ENCODE measurements at places on chromosomes 1 and 21. TPM values are rescaled to one million over a fixed set of nuclear protein-coding genes. Genes with fewer than 3 reads are reported as not detected.

The APCS gene
- polyA plus RNA-seq: not detected

GRCh38 chr1:20174937-20175666 is 10.8 kb upstream of the UBXN10 start:
- DNase-seq: no peak

The CDA gene
- polyA plus RNA-seq: 0.60 TPM

DNA sequence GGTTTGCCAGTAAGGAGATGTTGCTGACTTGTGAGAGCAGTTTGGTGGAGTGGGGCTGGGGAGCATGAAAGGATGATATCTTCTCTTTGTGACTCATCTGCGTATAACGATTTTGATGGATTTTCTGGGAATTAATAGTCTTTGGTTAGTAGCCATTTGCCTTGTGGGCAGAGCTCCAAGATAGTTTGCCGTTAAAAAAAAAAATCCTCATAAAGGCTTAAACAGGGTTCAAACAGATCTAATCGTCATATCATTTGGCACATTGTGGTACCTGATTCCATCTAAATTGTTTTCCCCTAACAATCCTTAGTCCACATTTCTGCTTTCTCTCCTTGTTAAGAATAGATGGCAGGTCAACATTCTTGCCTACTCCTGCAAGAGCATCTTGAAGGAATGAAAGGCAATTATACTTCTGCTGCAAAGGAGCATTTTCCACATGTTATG is 168.0 kb downstream of the PPP1R12B start:
- DNase-seq: no peak

- no peak for DNase-seq
Measured at GRCh38 chr1:152244576-152245273, 20.7 kb upstream of the HRNR start.

- DNase-seq: no peak
Measured at GRCh38 chr21:37627074-37627473, 260.5 kb downstream of the DYRK1A start.

- DNase-seq: no peak
Measured at GRCh38 chr1:10610901-10611600, 136.3 kb downstream of the PEX14 start.

DNA sequence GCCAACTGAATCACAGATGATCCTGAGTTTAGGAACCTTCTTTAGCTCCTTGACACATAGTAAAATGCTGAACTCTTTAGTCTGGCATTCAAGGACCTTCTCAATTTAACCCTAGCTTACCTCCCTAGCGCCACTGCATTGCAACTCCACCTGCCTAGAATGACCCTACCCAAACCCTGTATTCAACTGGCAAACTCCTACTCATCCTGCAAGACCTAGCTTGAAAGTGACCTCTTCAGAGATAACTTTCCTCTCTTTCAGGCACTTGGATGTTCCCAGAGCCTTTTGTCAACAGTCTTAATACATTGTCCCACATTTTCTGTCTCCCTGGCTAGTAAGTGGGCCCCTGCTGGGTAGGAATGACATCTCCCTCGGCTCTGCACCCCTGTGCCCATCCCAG is 19.7 kb downstream of the TRIM62 start:
- DNase-seq: no peak

The CCDC185 gene
- not detected for polyA plus RNA-seq

- DNase-seq: no peak
Measured at GRCh38 chr1:18008081-18008480, 99.5 kb upstream of the IGSF21 start.

DNA sequence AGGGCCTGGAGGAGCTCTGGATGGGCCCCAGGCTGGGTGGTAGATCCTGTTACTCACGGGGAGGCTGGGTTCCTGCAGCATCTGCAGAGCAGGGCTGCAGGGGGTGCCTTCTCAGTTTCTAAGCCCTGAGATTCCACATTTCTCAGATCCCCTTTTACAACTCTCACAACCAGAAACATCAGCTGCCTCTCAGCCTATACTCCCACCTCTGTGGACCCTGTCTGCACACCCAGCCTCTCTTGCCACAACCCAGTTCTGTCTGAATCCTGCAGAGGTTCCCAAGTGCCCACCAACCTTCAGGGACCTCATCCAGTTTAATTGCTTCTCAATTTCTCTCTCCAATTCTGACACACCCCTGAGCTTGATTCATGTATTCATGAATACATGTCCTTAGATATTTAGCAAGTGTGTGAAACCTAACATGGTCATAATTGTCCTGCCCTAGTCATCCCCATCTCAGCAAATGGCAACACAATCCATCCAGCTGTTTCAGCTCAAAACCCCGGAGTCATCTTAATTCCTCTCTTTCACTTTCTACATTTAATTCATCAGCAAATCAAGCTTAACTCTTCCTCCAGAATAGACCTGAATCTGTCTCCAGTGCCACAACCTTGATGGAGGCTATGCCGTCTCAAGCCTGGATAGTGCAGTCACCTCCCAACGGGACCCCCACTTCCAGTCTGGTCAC is 57.0 kb upstream of the NEK2 start:
- DNase-seq: no peak

DNA sequence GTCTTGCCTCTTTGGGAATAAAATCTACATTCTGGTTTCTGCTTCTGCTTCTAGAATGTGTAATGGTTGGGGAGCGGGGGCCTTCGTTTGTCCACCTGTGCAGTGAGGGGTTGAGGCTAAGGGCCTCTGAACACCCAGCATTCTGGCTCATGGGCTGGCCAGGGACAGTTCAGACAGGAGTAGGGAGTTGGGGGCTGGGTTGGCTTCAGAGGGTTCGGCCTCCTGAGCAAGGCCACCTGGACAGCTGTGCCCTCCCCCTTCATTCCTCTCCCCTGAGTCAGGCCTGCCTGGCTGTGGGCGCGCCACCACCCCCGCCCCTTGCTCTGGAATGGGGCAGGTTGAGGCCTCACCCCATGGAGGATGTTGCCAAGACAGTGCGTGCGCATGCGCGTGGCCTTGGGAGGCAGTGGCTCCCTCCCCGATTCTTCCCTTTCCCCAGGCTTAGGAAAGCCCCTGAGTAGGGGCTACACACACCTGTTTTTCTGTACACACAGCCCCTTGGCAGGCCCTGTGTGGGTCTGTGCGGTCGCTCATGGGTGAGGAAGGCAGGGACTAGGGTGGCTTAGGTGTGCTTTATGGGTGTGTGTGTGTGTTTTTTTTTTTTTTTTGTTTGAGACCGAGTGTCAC is 57.0 kb downstream of the YARS1 start:
- DNase-seq: no peak

DNA sequence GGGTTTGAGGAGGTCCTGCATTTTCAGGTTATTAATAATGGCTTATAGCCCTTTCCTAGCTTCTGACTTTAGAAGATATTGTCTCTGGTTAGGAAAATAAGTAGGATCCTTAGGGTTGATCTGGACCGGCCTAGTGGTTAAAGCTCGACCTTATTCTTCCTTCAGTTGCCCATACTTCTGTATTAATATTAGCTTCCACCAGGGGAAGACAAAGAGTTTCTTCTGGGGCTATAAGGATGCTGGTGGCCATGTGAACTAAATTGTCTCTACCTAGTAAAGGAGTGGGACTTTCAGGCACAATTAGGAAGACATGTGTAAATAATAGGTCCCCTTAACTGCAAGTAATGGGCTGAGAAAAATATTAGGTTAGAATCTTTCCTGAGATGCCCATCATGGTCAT is 20.6 kb upstream of the FCGR2A start:
- DNase-seq: no peak

- no peak for DNase-seq
Measured at GRCh38 chr1:202237052-202237451, 43.5 kb downstream of the LGR6 start.

The INSRR gene
- polyA plus RNA-seq: 0.32 TPM

The RHCE gene
- 2.9 TPM for polyA plus RNA-seq

The RAB13 gene
- not detected for polyA plus RNA-seq

DNA sequence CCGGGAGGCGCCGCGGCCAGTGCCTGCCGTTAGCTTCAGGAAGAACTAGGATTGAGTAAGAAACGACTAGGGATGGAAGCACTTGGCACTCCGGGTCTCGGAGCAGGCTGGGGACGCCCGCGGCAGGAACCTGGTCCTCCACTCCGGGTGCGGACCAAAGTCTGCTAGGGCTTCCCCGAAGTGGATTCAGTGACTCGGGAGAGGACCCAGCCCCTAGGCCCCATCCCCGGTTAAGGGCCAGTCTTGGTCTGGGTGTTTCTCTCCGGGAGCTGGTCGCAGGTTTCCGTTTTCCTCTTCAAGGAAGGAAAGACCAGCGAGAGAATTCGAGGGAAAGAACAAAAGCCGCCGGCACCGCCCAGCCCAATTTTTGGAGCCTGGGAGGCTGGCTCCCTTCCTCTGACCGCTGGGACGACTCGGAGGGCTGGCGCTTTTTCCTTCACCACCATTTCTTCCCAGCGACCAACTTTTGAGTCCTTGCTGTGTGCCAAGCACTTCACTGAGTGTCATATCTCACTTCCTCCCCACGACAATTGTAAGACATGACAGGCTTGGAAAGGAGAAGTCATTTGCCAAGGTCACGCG is 16.8 kb upstream of the STMN1 start:
- DNase-seq: peak; percentile 42

GRCh38 chr1:13461977-13462376 is 51.7 kb downstream of the PRAMEF20 start:
- DNase-seq: no peak

The OR14I1 gene
- polyA plus RNA-seq: not detected

The PKP1 gene
- polyA plus RNA-seq: 5.7 TPM

GRCh38 chr21:45211661-45212060 is 76.0 kb downstream of the POFUT2 start:
- DNase-seq: no peak

DNA sequence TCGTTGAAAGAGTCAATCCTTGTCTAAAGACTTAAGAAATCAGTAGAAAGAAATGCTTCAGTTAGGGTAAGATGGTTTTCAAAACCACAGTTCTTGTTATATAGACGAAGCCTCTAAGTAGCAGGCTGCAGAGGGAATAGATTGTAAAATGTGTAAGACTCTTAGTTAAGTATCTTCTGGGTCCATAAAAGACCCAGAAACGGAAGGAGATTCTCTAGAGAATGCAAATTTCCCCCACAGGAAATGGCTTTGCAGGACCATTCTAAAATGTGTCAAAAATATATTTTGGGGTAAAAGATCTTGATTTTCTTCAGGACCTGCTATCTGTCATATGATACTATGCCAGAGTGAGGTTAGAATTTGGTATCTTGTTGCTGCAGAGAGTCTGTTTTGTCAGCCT is 13.4 kb downstream of the OR2T1 start:
- no peak for DNase-seq

The DTL gene
- 9.3 TPM for polyA plus RNA-seq

GRCh38 chr1:224447251-224447650 is 12.7 kb upstream of the WDR26 start:
- no peak for DNase-seq

The SPRR2F gene
- polyA plus RNA-seq: 0.32 TPM

DNA sequence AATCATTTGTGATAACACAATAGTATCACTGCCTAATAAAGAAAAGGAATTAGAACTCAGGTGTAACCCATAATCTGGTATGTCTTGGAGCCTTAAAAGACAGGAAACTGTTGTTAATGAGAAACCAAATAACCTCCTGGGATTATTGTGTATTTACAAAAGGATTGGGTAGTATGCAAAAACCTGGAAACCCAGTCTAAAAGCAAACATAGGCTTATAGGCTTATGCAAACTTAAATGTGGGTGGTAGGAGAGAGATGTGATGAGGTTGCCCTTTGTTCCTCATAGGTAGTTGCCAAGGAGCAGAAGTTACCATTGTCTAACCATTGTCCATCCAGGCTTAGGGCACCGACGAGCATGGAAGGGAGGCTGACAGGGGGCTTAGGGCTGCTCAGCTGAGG is 165.8 kb downstream of the AK5 start:
- no peak for DNase-seq

DNA sequence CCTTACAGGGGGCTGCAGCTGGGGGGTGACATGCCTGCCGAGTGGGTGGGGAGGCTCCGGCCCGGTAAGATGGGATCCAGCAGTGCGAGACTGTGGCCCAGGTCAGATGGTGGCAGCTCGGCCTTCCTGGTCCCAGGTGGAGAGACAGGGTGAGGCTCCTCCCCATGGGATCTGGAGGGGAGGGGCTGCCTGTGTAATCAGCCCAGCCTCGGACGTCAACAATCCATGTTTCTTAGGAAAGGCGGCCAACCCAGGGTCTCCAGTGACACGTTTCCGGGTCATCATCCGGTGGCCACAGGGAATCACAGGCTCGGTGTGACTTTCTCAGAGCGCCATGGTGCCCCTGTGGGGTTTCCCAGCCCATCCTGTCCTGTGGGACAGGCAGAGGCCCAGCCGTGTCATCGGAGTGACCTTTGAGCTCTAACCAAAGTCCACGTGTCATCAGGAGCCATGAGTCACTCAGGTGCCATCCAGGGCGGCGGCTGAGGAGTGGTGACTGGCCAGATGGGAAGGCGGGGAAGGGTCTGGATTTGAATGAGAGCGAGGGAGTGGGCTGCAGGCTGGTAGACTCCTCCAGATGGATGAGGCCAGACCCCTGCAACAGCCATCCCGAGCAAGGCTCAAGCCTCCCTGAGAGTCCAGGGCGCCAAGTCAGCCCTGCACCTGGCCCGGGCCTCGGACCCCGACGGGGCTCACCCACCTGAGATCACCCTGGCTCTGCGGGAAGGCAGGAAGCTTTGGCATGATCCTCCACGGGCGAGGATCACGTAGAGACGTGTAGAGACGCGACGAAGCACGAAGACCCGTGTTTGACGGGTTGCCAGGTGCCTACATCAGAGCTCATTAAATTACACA is 6.6 kb upstream of the HES4 start:
- no peak for DNase-seq

GRCh38 chr1:67700692-67701410 is 15.8 kb downstream of the GADD45A start:
- DNase-seq: no peak

DNA sequence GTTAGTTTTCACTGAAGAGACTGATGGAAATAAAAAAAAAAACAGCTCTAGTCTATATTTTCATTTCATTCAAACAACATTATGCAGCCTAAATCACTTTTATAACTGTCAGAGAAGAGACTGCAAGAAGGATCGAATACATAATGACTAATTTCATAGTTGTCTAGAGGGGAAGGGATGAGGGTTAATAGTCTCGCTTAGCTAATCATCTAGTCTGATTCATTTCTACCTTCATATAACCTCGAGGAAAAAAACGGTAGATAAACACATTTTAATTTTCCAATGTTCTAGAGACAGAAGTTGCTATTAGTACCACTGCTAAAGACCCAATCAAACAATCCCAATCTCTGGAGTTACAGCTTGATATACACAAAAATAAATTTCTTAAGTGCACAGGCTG is 3.5 kb downstream of the FUBP1 start:
- DNase-seq: no peak

The C1QB gene
- 16.5 TPM for polyA plus RNA-seq

The ACKR1 gene
- polyA plus RNA-seq: 0.80 TPM

The CRABP2 gene
- 270 TPM for polyA plus RNA-seq

DNA sequence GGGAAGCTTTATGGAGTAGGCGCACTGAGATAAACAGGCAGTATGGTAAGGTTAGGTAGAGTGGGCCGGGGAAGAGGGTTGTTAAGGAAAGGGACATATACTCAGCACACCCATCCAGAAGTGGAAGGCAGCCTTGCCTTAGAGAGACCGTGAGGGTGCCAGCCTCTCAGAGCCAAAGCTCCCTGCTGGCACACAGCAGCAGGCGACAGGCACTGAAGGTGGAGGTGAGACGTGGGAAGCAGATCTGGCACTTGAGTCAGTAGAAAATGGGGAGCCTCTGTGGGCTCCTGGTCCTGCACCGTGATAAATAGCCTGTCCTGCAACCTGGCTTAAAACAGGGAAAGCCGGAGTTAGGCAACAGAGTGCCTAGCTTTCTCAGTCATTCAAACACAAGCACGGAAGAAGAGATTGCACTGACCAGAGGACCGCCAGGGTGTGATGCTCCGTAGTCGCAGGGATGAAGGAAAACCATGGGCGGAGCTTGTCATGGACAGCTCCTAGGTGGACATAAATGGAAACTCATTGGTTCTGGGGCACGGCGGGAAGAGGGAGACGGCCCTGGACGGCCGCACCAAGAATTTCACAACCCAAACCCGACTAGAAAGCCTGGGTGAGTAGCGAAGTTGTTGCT is 15.5 kb downstream of the KCNK1 start:
- DNase-seq: no peak

The KRTAP7-1 gene
- polyA plus RNA-seq: not detected
